ENCODE measurements at places on chromosomes 6 and 20. TPM values are rescaled to one million over a fixed set of nuclear protein-coding genes. Genes with fewer than 3 reads are reported as not detected.

- DNase-seq = no peak
These were observed 118.4 kb upstream of the TRAF3IP2 start for GRCh38 chr6:111724039-111724438.

DNA sequence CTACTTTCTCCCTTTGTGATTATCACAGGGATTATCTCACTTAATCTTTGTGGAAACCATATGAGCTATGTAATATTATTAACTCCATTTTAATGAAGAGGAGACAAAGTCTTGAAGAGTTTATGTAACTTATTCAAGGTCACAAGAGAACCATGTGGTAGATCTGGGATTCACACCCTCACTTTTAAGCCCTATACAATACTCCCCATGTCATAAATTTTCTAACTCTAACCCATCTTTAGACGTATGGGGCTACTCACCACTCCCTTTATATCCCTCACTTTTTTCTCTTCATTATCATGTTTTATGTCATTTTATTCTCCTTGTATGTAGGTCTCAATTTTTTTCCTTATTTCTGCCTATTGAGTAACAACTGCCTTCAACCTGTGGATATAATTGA, 126.4 kb upstream of the AHI1 start:
- DNase-seq = no peak

DNA sequence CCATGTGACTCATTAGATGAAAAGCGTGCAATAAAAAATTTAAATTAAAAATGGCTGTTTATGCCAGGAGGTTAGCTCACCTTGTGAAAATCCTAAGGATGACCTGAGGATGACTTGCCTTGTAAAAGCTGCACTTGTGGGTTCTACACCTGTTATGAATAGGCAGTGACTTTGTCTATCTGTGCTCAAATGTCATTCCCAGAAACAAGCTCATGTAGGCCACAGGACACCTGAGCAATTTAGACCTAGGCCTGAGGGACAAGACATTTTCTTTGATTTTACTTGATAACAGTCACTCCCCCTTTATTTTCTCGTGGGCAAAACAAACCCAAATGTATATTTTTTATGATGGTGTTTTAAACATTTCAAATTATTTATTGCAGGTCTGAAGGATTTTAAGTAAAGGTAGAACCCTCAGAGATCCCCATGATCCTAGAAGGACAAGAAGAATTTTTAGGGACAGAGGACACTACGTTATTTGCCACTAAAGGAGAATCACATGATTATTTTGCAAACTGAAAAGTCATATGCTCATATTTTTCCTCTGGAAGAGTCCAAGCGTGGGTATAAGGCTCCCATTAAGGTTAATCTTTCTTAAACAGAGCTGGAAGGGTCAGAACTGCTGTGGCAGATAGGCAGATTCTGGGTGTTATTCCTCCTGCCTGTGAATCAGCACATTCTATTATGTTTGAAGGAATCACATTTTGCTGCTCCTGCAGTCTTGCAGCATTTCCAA, 277.5 kb upstream of the MAN1A1 start:
- DNase-seq = no peak

GRCh38 chr20:63328026-63328700, 33.0 kb downstream of the CHRNA4 start:
- no peak for DNase-seq

- DNase-seq = no peak
These were observed 70.2 kb upstream of the SLC22A1 start for GRCh38 chr6:160051390-160051789.

DNA sequence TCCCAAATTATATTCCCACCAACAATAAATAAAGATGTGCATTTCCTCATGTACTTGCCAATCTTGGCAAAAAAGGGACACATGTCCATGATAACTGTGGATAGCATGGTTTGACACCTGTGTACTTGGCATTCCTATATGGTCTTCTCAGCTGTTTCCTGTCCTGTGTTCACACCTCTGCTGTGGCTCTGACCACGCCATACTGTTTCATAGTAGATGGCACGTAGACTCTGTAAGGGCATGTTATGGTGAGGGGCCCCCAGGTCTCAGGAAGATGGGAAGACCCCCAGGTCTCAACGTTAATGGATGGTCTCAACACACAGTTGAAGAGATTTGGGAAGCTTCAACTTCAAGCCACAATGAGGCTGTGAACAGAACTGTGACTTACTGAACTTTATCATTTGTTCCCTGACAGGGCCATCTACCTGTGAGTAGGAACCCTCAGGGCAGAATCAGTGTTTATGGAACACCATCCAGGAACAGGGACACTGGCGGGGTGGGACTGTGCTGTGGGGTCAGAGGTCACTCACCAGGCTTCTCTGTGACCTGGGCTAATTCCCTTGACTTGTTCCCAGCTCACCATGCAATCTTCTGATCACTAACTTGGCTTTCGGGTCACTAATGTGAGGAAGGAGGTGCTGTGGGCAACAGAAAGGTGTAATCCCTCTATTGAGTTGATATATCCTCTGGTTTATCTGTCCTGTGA, 11.8 kb downstream of the ZBTB24 start:
- no peak for DNase-seq

DNA sequence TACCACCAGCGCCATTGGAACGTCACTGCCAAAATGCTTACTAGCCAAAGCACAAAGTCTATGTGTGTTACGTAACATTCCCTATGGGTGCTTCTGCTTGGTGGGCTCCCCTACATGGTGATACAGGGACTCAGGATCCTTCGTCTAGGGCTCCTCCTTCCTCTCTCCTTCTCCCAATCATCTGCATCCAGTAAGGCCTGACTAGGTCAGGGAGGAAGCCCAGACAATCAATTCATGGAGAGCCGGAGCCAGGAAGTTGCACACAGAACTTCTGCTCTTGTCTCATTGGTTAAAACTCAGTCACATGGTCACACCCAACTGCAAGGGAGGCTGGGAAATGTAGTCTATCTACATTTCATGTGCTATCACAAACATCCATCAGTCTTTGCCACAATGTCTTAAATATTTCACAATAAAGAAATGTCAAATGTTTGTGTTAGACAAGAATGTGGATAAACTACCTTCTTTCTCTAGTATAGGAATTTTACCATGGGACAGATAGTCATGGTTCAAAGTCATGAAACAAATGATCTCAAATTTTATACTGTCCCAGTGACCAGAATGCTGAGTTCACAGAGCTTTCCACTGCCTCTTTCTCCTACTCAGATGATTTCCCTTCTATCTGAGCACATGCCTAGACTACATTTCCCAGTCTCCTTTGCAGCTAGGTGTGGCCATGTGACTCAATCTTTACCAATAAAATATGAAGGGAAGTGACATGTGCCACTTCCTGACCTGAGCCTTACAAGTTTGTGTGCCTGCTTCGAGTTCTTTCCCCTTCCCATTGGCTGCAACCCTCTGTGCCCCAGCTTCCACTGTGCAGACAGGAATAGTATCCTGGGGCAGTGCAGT, 9.3 kb upstream of the KCNK15 start:
- DNase-seq = no peak

DNA sequence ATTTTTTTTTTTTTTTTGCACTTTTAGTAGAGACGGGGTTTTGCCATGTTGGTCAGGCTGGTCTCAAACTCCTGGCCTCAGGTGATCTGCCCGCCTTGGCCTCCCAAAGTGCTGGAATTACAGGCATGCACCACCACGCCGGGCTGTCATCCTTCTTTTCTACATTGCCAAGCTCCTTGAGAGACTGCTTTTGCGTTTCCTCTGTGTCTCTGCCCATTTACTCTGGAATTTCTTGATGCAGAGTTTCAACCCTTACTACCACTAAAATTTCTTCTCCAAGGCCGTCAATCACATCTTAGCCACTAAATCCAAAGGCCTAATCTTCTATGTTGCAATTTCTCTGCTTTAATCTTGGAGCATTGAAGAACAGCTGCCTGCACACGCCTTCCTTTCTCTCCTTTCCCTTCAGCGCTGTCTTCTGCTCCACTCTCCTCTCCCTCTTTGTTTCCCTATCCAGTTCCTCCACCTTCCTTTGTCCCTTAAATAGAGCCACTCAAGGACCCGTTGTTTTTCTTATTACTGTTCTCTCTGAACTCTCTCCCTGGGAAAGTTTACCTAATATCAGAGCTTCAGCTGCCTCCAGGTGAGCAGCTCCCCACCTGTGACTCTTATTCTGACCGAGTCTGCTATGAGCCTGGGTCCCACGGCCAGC, 98.8 kb downstream of the SLC35B3 start:
- DNase-seq = no peak

DNA sequence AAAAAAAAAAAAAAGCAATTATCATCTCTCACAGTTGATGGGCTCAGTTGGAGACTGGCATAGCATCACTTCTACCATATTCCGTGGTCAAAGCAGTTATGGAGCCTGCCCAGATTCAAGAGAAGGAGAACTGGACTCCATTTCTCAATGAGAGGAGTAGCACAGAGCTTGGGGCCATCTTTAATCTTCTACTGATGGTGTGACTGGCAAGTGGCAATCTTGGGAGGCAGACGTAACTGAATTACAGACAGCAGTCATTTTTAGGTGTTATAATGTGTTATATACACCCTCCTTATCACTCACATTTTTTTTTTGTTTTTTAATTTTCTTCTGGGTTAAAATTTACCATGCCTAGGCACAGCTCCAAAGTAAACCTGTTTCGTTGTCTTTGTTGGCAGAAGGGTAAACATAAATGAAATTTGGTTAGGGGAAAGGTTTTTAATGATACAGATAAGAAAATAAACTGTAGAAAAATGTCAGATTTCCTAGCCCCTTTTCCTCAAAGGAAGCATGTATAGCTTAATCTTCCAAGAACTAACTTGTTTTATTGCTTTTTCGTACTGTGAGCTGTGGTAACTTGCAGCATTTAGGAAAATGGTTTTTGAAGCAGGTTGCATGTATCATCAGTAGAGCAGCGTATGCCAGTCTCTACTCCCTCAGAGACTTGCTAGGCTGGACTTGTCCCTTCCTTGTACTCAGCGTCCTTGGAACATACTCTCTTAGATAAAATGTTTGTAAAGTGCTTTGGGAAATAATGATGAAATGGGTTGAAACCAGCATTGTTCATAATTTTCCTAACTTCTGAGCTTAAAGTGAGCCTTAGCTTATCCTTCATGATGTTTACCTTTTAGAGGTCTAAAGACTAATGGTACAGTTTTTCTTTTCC, 25.7 kb downstream of the ZFAND3 start:
- DNase-seq = no peak

DNA sequence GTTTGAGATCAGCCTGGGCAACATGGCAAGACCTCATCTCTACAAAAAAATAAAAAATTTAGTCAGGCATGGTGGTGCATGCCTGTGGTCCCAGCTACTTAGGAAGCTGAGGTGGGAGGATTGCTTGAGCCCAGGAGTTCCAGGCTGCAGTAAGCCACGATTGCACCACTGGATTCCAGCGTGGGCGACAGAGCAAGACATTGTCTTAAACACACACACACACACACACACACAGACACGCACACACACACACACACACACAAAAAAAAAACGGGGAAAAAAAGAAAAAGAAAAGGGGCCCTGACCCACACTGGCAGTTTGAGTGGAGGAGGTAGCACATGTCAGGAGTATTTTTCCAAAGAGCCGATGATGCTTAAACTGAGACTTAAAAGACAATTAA, 122.2 kb downstream of the AFG1L start:
- no peak for DNase-seq

- DNase-seq = no peak
These were observed 143.3 kb upstream of the MAP3K7 start for GRCh38 chr6:90730151-90730673.

Gene HCRTR2
- not detected for total RNA-seq

Gene ADGRB3
- 3.5 TPM for total RNA-seq

Gene TPBG
- 12.4 TPM for total RNA-seq

Gene NRN1
- total RNA-seq = 24.4 TPM

Gene DLK2
- 0.23 TPM for total RNA-seq

Gene MUCL3
- total RNA-seq = 4.6 TPM

Gene MYLK4
- total RNA-seq = 0.84 TPM

Gene TMEM200A
- total RNA-seq = 5.9 TPM

Gene TMEM63B
- 119 TPM for total RNA-seq

Gene BPIFB1
- total RNA-seq = 0.67 TPM

Measured in upper lobe of right lung (tissue), 1 donor.